ENCODE measurements at places on chromosomes 16 and 17.

DNA sequence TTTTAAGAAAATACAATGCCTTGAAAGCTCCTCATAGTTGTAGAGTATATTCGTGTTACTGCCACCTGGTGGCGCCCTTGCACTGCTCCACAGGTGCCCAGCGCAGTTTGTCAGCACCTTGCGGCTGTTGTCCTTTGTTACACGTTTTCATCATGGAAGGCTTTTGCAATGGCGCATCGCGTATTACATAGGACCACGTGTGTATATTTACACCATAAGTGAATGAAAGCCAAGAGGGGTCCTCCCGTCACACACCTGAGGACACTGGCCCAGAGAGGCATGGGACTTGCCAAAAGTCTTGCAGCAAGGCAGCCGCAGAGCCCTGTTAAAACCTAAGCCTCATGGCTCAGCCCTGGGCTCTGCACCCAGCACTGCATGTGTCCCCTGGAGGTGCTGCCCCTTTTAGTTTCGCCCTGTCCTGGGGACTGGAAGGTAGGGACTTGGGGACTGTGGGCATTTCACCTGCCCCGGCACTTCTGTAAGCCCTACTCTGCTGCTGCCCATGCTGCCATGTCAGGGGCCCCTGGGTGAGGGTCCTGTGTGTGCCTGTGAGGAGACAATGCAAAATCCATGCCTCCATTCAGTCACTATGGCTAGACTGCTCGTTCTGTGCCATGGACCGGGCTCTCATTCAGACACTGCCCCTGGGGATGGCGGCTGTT lies 24.3 kb downstream of the POLR3E start:
- DNase-seq, result peak; percentile 67

GRCh38 chr17:47695429-47696376 lies 1.7 kb downstream of the TBKBP1 start:
- no peak for DNase-seq

- no peak for DNase-seq
Measured at GRCh38 chr16:78705694-78706093, 606.2 kb downstream of the WWOX start.

DNA sequence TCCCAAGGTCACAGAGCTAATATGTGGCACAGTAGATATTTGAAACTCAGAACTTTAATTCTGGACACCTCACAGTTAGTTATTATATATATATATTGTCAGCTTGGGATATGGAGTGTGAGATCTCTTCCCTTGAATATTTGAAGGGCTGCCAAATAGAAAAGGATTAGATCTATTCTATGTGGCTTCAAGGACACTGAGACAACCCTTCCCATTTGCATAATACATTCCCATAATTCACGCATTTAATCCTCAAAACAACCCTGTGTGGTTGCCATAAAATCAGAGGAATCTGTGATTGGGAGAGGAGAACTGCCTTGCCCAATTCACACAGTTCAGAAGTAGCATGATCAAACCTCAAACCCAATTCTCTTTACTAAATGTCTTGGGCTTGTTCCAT lies 365.8 kb upstream of the DYNLRB2 start:
- DNase-seq, result no peak

DNA sequence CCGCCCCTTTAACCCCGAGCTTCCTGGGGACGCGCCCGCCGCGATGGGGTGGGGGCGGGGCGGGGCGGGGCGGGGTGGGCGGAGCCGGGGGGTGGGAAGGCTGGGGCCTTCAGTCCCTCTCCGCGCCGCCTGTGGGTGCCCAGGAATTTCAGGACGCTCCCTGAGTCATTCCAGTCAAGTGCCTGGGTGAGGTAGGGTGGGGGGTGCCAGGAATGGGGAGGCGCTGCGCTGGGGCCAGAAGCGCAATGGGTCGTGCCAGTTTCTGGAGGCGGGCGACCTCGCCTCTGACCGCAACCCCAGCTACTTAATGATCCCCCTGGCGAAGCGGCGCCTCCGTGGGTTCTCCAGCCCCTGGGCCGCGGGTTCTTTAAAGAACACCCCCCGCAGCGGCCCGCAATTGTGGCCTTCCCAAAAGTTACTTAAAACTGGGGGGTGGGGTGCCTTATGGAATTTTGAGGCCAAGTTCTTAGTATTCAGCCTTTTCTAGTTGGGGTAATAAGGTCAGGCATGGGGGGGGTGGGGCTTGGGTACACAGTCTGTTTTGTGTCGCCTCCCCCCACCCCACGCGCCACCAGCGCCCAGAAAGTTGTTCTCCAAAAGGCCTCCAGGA lies 826 bp upstream of the GSE1 start:
- peak; percentile 30 for DNase-seq

DNA sequence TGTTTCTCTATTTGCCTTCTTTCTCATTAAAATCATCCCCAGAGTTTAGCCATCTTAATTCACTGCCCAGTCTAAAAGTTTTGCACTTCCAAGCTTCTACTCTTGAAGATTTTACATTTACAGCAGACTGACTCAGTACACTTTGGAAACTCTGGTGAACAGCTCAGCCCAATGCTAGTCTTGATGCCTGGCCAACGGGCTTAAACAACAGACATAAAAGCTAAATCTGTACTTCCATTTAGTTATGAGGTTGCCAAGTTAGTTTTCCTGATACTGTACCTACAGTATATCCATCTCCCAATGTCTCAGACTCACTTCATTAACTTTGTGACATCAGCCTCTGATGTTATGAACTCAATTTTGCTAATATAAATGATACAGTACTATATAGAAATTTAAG lies 891.8 kb upstream of the SOX9 start:
- DNase-seq, result no peak

- no peak for DNase-seq
Measured at GRCh38 chr16:7691533-7691932, 358.9 kb downstream of the RBFOX1 start.

- DNase-seq, result peak; percentile 70
Measured at GRCh38 chr16:85253084-85253941, 141.0 kb upstream of the CIBAR2 start.

- no peak for DNase-seq
Measured at GRCh38 chr17:75260641-75261335, 618 bp downstream of the GGA3 start.

DNA sequence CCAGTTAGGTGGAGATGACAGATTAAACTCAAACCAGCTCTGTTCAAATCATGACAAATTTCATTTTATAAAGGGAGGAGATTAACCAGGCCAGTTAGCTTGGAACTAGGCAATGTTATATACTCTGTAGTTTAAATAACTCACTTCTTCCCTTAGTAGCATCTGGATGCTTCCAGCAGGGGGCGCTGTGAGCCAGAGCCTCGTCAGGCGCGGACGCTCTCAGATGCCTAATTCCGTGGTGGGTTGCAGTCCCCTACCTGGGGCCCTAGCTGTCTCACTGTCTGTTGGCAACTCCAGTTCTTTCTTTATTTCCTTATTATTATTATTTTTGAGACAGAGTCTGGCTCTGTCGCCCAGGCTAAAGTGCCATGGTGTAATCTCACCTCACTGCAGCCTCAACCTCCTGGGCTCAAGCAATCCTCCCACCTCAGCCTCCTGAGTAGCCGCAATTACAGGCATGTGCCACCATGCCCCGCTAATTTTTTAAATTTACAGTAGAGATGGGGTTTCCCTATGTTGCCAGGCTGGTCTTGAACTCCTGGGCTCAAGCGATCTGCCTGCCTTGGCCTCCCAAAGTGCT lies 17.3 kb upstream of the WFDC1 start:
- DNase-seq, result peak; percentile 70

DNA sequence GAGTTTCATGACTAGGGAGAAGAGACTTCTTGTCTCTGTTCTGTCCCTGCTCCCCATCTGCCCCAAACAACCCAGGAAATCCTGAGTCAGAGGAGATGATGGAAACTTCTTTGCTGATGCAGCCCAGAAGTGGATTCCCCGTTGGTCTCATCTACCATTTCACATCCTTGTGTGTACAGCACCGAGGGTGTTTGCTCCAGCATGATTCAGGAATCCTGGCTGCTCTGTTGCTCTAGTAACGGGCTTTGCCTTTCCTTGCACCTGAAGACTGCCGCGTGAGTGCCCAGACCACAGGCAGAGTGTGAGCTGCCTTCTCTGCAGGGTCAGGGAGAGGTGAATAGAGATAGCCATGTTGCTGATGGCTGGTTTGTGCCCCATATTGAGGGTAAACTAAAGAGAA lies 408.4 kb downstream of the CPPED1 start:
- no peak for DNase-seq

- DNase-seq, result no peak
Measured at GRCh38 chr17:66025551-66025950, 166.4 kb downstream of the CEP112 start.

DNA sequence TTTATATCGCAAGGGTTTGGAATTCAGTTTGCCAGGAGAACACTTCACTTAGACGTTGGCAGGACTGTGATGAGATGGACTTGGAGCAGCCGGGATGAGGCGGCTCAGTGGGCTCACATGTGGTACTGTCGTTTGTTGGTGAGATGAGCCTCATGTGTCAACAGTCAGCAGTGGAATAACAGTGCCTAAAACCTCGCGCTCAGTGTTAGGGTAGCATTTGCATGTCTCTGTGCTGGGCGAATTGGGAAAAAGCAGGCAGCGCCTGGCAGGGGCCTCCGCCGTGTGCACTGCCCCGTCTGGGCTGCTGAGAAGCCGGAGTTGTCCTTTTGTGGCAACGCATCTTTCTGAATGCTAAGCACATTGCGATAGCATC lies 49.7 kb downstream of the CRISPLD2 start:
- no peak for DNase-seq

GRCh38 chr16:3959148-3959547 lies 78.6 kb upstream of the CREBBP start:
- DNase-seq, result no peak

DNA sequence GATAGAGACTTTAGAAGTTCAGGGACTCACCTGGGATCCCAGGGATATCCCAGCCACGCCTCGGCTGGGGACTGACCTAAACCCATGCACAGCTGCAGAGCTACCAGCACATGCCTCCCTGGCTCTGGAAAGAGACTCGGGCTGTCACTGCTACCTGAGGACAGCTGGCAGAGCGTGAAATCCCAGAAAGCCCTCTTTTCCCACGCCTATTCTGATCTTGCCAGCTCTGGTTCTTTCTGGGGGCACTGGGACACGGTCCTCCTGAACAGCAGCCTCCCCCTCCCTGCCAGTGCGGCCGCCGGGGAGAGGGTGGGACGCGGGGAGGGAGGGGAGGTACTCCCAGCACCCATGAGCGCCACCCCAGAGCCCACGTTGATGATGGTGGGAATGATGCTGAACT lies 10.8 kb downstream of the P2RX5 start:
- DNase-seq, result no peak

- DNase-seq, result no peak
Measured at GRCh38 chr16:54503856-54504219, 217.3 kb upstream of the IRX3 start.

- no peak for DNase-seq
Measured at GRCh38 chr17:29769225-29769624, 146.5 kb upstream of the CORO6 start.

GRCh38 chr17:42695500-42695899 lies 13.2 kb downstream of the CNTNAP1 start:
- no peak for DNase-seq

DNA sequence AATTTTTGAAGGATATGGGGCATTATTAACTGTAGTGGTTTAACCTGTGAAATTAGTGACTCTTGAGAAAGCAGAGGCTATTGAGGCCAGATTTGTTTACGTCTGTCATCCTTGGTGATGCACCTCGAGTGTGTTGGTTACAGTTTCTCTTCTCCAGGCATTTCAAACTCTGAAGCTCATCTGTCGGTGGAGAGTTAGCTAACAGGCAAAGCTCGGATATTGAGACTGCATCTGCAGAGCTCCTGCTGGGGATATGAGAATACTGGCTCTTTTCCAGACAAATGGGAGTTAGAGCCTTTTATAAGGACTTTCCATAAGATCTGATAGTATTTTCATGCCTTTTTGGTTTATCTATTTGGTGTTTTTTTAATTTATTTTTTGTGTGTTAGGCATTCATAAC lies 6.7 kb downstream of the CLEC16A start:
- no peak for DNase-seq

- no peak for DNase-seq
Measured at GRCh38 chr17:68379177-68379510, 78.2 kb downstream of the WIPI1 start.

DNA sequence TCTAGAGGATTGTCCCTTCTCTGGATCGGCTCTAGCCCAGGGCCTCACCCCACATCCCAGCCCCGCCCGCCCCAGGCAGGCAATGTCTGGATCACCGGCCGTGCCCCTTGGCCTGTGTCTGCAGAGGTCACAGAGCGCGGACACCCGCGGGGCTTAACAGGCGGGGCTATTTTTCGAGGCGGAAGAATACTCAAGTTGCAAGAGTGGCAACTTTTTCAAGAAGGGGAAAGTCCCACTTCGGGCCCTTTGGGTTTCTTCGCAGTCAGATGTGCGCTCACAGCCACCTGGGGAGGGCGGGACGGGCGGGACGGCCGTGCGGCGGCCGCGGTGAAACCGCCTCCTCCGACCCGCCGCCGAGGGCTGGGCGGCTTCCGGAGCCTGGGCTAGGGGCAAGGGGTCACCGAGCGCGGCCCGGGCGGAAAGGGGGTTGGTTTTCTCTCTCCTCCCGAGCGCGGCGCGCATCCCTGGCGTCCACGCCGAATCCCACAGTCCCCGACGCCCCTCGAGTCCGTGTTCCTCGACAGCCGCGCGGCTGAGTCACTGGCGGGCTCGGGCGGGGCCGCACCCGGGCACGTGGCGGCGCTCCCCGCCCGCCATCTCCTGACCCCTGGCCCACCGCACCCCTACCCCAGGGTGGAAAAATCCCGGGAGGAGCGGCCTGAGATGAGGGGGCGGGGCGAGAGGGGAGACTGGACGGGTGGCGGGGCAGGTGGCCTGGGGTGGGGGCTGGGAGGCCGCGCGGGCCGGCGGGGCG lies 1.2 kb upstream of the PFN1 start:
- peak; percentile 74 for DNase-seq

GRCh38 chr17:71110326-71110725 lies 941.0 kb downstream of the KCNJ2 start:
- no peak for DNase-seq

GRCh38 chr16:11446566-11447119 lies 101.4 kb downstream of the RMI2 start:
- no peak for DNase-seq

- DNase-seq, result no peak
Measured at GRCh38 chr17:37339321-37339720, 36.5 kb upstream of the C17orf78 start.

DNA sequence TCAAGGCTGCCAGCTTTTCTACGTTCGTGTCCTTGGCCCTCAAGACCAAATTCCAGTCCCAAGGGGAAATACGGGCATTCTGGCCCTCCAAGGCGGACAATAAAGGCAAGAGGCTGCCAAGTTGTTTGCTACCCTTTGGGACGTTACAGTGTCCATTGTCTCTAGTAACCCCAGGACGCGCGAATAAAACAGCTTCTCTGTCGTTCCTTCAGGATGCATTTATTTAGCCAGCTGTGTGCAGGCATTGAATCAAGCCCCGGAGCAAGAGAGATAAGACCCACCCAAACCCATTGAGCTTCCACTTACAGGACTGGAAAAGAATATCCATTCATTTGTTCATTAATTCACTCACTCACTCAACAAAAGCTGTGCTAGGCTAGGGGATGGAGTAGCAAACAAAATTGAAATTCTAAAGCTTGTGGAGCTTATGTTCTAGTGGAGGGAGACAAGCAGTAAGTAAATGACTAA lies 656 bp downstream of the MRPL58 start:
- DNase-seq, result no peak
